B cell (primary cell): ENCODE measurements at places on chromosomes 2 and 18. TPM values are rescaled to one million over a fixed set of nuclear protein-coding genes. Genes with fewer than 3 reads are reported as not detected.
A peak's percentile ranks its signal among the peaks of the same experiment; 100 is the strongest.

GRCh38 chr18:44866103-44866502 lies 185.4 kb downstream of the SETBP1 start:
- DNase-seq, result no peak
- H3K4me1 ChIP-seq, result peaks cover 6% of the 10 kb centered on the region
- no peak overlapping the region for H3K4me3 ChIP-seq
- H3K36me3 ChIP-seq, result peaks cover 20% of the 10 kb centered on the region

GNLY gene
- polyA plus RNA-seq, result 3.9 and 18.1 TPM in 2 replicates

GLI2 gene
- polyA plus RNA-seq, result not detected in 2 replicates

TUBA3E gene
- polyA plus RNA-seq, result not detected in 2 replicates

C2orf78 gene
- polyA plus RNA-seq, result not detected in 2 replicates

IL36RN gene
- polyA plus RNA-seq, result not detected in 2 replicates

FHL2 gene
- 0.23 TPM in 1 of 2 replicates, not detected in the other for polyA plus RNA-seq

GRCh38 chr2:25036221-25036559 lies 5.7 kb upstream of the EFR3B start:
- DNase-seq, result no peak
- no peak overlapping the region for H3K27ac ChIP-seq
- H3K36me3 ChIP-seq, result no peaks in the 10 kb centered on the region
- H3K27me3 ChIP-seq, result no peaks in the 10 kb centered on the region
- H3K4me3 ChIP-seq, result no peak overlapping the region

DNA sequence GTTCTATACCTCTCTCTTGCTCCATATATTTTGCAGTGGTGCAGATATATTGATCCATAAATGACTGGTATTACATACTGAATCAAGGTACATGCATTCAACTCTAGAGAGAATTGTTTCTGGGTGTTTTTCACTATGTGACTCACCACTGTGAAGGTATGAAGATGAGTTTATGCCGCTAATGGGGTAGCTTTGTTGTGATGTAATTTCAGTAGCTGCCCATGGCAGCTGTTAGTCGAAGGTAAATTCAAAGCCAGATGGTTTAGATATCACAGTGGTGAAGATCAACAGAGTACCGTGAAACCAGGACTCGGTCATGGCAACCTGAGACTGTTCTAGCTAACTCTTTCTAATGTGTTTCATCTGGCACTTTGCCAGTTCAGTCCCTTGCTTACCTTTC lies 50.4 kb downstream of the PKP4 start:
- H3K27me3 ChIP-seq, result no peaks in the 10 kb centered on the region
- H3K27ac ChIP-seq, result no peak overlapping the region
- H3K4me3 ChIP-seq, result no peak overlapping the region
- no peaks in the 10 kb centered on the region for H3K36me3 ChIP-seq

- no peaks in the 10 kb centered on the region for H3K36me3 ChIP-seq
- no peaks in the 10 kb centered on the region for H3K4me1 ChIP-seq
- no peak for DNase-seq
- H3K4me3 ChIP-seq, result no peak overlapping the region
- H3K27ac ChIP-seq, result no peak overlapping the region
These were observed 88.4 kb downstream of the CTIF start for GRCh38 chr18:48627216-48627615.

DNA sequence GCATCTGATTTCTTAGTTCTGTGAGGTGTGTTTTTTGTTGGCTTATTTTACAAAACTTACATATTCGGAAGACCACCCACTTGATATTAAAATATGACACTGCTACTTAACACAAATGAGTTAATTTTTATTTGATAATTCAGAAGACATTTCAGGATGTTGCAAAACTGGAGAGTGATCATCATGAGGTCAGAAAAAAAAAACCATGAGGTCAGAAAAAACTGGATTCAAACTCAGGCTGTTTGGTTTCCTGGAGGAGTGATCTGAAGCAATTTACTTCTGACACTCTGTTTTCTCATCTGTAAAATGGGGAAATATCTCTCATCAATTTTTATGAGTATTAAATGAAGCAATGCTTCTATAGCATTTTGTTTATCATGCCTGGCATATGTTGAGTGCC lies 1.8 kb upstream of the CCBE1 start:
- no peak for DNase-seq
- H3K27me3 ChIP-seq, result peaks cover 36% of the 10 kb centered on the region
- H3K4me1 ChIP-seq, result peaks cover 14% of the 10 kb centered on the region
- H3K36me3 ChIP-seq, result no peaks in the 10 kb centered on the region
- no peak overlapping the region for H3K27ac ChIP-seq

DNA sequence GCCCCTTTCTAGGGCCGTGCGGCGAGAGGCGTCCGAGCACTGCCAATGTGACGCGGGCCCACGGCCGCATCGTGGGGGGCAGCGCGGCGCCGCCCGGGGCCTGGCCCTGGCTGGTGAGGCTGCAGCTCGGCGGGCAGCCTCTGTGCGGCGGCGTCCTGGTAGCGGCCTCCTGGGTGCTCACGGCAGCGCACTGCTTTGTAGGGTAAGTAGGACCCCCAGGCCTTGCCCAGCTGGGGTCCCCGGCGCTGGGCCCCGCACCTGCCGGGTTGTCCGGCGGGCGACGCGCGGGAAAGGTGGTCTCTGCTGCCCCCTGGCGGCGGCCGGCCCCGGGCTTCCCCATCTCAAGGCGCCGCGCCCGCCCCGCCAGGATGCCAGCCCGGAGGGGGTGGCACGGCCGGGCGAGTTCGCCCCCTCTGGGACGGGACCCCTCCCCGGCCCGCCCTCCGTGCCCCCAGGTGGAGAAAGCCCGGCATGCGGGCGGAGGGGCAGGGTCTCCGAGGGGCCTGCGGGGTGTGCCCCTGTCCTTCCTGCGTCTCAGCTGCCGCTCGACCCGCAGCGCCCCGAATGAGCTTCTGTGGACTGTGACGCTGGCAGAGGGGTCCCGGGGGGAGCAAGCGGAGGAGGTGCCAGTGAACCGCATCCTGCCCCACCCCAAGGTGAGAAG lies 1.9 kb downstream of the PRSS56 start:
- H3K36me3 ChIP-seq, result no peaks in the 10 kb centered on the region
- H3K27me3 ChIP-seq, result peaks cover 34% of the 10 kb centered on the region
- no peak overlapping the region for H3K27ac ChIP-seq
- peaks cover 32% of the 10 kb centered on the region for H3K4me1 ChIP-seq
- no peak overlapping the region for H3K4me3 ChIP-seq
- DNase-seq, result peak; percentile 78

DNA sequence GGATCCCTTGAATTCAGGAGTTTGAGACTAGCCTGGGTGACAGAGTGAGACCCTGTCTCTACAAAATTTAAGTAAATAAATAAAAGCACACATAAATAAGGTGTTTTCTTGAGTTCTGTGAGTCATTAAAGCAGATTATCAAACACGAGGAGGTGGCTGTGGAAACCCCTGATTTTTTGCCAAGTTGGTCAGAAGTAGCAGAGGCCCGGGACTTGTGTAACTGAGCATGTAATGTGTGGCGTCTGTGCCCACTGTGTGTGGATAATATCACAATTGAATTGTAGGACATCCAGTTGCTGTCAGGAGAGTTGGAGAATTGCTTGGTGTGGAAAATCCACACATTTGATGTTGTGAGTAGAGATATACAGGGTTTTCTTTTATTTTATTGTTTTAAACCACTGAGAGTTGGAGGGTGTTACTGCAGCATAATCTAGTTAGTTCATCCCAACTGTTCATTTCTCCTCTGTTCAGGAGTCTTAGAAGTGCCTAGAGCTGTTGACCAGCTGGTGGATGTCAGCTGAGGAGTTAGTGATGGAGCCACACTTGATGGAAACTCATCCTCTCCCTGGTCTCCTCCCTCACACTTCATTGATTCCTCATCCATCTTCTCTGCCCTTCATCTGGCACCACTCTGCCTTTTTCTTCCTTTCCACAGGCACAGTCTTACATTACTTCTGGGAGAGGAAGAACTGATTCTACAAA lies 45.9 kb upstream of the RHOB start:
- DNase-seq, result no peak
- H3K4me1 ChIP-seq, result no peaks in the 10 kb centered on the region
- no peak overlapping the region for H3K27ac ChIP-seq
- H3K4me3 ChIP-seq, result no peak overlapping the region
- H3K27me3 ChIP-seq, result no peaks in the 10 kb centered on the region

DNA sequence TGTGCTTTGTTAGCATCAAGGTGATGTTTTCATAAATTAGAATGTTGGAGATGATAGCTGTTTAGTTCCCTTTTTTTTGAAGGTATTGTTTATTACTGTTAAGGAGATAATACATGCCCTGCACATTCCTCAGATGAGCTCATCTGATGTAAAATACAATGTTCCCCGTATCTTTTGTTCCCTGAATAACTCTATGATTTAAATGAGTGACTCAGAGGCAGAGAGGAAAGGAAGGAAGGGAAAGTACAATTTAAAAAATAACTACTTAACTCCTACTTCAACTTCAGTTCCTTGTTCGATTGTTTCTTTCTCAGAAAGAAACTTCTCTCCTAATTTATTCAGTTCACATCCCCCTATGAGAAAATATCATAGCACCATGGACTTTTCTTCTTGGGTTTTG lies 208.7 kb downstream of the KCNE4 start:
- DNase-seq, result no peak
- H3K4me3 ChIP-seq, result no peak overlapping the region
- no peak overlapping the region for H3K27ac ChIP-seq
